ENCODE measurements at places on chromosomes 1 and 21.

- peak; percentile 70 for DNase-seq
Measured at GRCh38 chr1:54081306-54082270, 28.2 kb downstream of the TCEANC2 start.

- no peak for DNase-seq
Measured at GRCh38 chr1:226981386-226981817, 41.3 kb downstream of the COQ8A start.

- peak; percentile 40 for DNase-seq
Measured at GRCh38 chr1:197696372-197696771, 78.9 kb downstream of the DENND1B start.

DNA sequence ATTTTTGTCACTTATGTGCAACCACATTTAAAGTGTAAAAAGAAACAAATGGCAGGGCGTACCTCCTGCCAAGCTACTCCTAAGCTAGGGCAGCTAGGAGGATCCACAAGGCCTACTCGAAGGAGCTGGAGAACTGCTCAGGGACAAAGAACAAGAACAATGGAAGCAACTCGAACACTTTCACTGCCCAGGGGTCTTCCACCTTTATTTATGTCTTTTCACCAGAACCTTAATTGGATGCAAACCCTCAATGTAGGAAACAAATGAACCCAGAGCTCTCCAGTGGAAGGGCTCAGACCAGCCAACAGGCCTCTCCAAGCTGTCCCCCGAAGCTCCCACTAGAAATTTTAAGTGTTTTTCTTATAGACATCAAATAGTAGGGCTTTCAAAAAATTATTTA, 39.9 kb downstream of the C1orf198 start:
- DNase-seq, result no peak

- DNase-seq, result no peak
Measured at GRCh38 chr1:173287785-173288184, 80.7 kb upstream of the TNFSF4 start.

GRCh38 chr1:104987210-104987609, 1237.5 kb downstream of the AMY1C start:
- DNase-seq, result no peak

Data from ACHN (cell line).